Activated CD8-positive, alpha-beta T cell treated with anti-CD3 and anti-CD28 coated beads for 36 hours (primary cell): ENCODE measurements at places on chromosomes 6 and 20.

- DNase-seq: no peak
Observed at GRCh38 chr6:8084586-8084985, 17.8 kb downstream of the EEF1E1 start.

DNA sequence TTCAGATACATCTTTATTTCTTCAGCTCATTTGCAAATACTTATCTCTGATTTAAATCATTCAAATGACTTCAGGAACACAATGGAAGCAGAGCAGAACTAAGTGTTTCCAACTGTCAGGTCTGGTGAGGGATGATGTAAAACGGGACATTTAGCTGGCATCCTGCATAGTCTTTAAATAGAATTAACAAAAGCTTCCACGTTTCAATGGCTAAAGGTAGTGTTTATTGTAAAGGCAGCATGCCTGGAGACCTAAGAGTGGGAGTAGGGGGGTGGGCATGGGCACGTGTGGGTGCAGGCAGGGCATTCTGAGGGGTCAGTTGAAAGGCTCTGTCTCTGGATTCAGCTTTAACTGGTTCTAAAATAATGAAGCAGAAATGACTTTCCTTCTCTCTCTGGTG, 174.9 kb downstream of the PLCB1 start:
- DNase-seq: no peak

- DNase-seq: no peak
Observed at GRCh38 chr6:43870660-43871061, 100.7 kb downstream of the VEGFA start.

- no peak for DNase-seq
Observed at GRCh38 chr6:76843054-76843822, 620.1 kb downstream of the HTR1B start.

- DNase-seq: no peak
Observed at GRCh38 chr20:20034486-20034885, 17.3 kb downstream of the NAA20 start.

GRCh38 chr20:41261260-41261659, 56.3 kb downstream of the ZHX3 start:
- DNase-seq: no peak
